ENCODE measurements at places on chromosomes 4 and X. TPM values are rescaled to one million over a fixed set of nuclear protein-coding genes. Genes with fewer than 3 reads are reported as not detected.

Gene PAK3
- not detected for total RNA-seq

Gene ETDB
- not detected for total RNA-seq

Gene TMSB15C
- total RNA-seq = not detected

DNA sequence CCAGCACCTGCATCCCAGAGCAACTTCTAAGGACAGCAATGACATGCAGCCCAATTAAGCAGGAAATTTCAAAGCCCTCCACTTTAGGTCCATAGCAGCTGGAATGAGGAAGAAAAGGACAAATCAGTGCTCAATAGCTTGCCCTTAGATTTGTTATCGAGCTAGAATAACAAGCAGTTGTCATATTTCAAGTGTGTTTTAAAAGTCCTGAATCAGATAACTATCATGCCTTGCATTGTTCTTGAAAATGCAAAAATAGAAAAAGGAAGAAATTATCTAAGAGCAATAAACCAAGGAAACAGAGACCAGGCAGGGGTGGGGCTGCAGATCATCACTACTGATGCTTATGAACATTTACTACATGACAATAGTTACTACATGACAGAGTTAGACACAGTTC lies 43.9 kb upstream of the KLF3 start:
- H3K36me3 ChIP-seq = no peaks in the 10 kb centered on the region
- H3K27ac ChIP-seq = no peak overlapping the region
- H3K27me3 ChIP-seq = no peaks in the 10 kb centered on the region
- DNase-seq = no peak

GRCh38 chr4:613126-613525 lies 12.2 kb upstream of the PDE6B start:
- H3K36me3 ChIP-seq = no peaks in the 10 kb centered on the region
- H3K4me3 ChIP-seq = no peak overlapping the region
- H3K27ac ChIP-seq = no peak overlapping the region
- H3K27me3 ChIP-seq = no peaks in the 10 kb centered on the region
- no peak for DNase-seq

DNA sequence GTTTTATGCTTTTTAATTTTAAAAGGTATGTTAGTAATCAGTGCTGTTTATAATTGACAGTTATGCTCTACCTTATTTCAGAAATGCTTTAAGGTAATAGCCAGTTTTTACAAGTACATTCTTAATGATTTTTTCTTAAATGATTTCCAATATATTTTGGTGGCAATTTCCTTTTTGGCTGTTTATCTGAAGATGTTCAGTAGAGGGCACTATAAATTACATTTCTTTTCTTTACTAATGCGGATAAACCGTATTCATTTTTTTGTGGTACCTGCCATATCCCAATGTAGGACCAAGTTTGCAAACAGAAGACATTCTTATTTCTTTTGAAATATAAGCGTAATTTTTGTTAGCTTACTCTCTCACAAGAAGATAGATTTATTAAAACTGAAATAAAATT lies 65.4 kb downstream of the CCKAR start:
- no peaks in the 10 kb centered on the region for H3K36me3 ChIP-seq
- DNase-seq = no peak
- no peaks in the 10 kb centered on the region for H3K4me1 ChIP-seq
- no peaks in the 10 kb centered on the region for H3K27me3 ChIP-seq

- H3K27ac ChIP-seq = no peak overlapping the region
- no peaks in the 10 kb centered on the region for H3K36me3 ChIP-seq
- DNase-seq = no peak
- H3K27me3 ChIP-seq = no peaks in the 10 kb centered on the region
- H3K4me1 ChIP-seq = no peaks in the 10 kb centered on the region
- H3K4me3 ChIP-seq = no peak overlapping the region
Observed at GRCh38 chr4:171710743-171711142, 102.5 kb upstream of the GALNTL6 start.

DNA sequence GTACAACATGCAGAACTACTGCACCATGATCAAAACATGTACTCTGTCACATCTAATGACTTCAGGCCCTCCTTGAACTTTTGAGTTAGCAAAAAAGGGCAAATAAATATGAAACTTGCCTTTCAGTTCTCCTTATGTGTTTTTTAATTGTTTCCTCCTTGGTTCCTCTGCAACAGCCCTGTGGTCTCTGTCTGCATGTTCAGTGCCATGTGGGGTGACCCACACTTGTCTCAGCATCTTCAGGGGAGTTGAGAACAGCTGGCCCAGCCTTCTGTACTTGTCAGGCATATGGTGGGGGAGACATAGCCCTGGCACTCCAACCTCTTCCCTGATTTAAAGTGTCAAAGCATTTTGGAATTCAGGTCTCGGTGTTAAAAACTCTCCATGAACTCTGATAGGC lies 188.0 kb upstream of the PGRMC2 start:
- no peaks in the 10 kb centered on the region for H3K4me1 ChIP-seq
- no peak for DNase-seq
- H3K4me3 ChIP-seq = no peak overlapping the region
- H3K27me3 ChIP-seq = no peaks in the 10 kb centered on the region
- H3K27ac ChIP-seq = no peak overlapping the region

DNA sequence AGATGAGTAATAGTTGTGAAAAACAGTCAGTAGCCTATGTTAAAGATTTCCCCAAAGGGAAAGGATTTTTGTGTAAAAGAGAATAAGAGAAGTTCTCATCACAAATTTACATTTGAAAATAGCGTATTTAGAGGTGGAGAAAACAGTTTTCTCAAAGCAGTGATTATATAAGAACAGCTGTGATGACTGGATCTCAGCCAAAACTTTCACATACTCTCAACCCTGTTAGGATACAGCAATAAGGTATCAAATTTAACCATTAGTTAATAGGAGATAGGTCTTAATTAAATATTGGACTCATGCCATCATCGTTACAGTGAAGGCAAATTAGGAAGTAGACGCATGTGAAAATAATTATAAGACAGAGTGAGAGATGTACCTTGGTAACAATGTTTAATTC lies 622.7 kb downstream of the PCDH18 start:
- H3K36me3 ChIP-seq = no peaks in the 10 kb centered on the region
- DNase-seq = no peak
- H3K4me3 ChIP-seq = no peak overlapping the region
- H3K27ac ChIP-seq = no peak overlapping the region

- no peak for DNase-seq
- no peaks in the 10 kb centered on the region for H3K27me3 ChIP-seq
- no peaks in the 10 kb centered on the region for H3K4me1 ChIP-seq
- no peak overlapping the region for H3K27ac ChIP-seq
- H3K36me3 ChIP-seq = no peaks in the 10 kb centered on the region
Observed at GRCh38 chr4:76363556-76364290, 57.2 kb downstream of the STBD1 start.

DNA sequence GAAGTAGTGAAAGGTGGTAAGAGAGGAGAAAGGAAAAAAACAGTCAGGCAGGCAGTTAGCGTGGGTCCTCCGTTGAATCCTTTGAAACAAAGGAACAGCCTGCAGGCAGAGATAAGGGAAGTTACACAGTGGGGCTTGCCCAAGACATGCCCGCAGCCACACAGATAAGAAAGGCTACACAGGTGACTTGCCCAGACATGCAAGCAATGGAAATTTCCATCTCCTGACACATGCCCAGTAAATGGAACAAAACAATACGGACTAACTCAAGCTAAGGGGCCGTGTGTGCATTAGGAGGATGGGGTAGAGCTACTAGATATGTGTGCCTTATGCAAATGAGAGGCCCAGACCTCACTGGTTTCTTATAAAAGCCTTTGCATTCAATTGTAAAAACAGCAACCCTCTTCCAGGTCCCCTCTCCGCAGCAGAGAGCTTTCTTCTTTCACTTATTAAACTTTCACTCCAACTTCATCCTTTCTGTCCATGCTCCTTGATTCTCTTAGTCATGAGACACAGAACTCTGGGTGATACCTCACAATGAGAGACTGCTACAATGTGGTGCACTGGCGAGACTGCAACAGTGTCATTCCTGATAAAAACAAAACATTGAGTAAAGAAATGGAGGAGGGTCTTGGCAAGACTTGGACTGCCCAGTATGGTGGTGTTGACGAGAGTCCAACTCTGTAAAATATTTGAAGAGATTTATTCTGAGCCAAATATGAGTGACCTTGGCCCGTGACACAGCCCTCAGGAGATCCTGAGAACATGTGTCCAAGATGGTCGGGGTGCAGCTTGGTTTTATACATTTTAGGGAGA lies 997.4 kb upstream of the PRKX start:
- no peaks in the 10 kb centered on the region for H3K36me3 ChIP-seq
- H3K4me3 ChIP-seq = no peak overlapping the region
- no peaks in the 10 kb centered on the region for H3K27me3 ChIP-seq

GRCh38 chr4:10684631-10685030 lies at the start of gene CLNK:
Gene CLNK (minus strand): TSS chr4:10684768. CDS start chr4:10667869, 16,899 bp downstream.
- H3K36me3 ChIP-seq = no peaks in the 10 kb centered on the region
- no peaks in the 10 kb centered on the region for H3K4me1 ChIP-seq
- no peak for DNase-seq
- H3K27ac ChIP-seq = no peak within 1 kb of the TSS
- no peaks in the 10 kb centered on the region for H3K27me3 ChIP-seq

GRCh38 chr4:185710487-185710995 lies 101.5 kb downstream of the SORBS2 start:
- H3K4me1 ChIP-seq = no peaks in the 10 kb centered on the region
- H3K36me3 ChIP-seq = no peaks in the 10 kb centered on the region
- peak overlapping the region; percentile 97 for H3K27ac ChIP-seq
- H3K4me3 ChIP-seq = no peak overlapping the region
- no peaks in the 10 kb centered on the region for H3K27me3 ChIP-seq

GRCh38 chr4:1408418-1408817 lies 2.2 kb upstream of the NKX1-1 start:
- H3K36me3 ChIP-seq = no peaks in the 10 kb centered on the region
- no peak overlapping the region for H3K27ac ChIP-seq
- no peaks in the 10 kb centered on the region for H3K4me1 ChIP-seq
- DNase-seq = peak; percentile 37

GRCh38 chr4:78650106-78651024 lies 98.8 kb downstream of the ANXA3 start:
- no peak for DNase-seq
- no peak overlapping the region for H3K4me3 ChIP-seq
- no peak overlapping the region for H3K27ac ChIP-seq
- peaks cover 5% of the 10 kb centered on the region for H3K4me1 ChIP-seq

GRCh38 chr4:24675721-24676389 lies 91.5 kb upstream of the DHX15 start:
- no peak for DNase-seq
- no peaks in the 10 kb centered on the region for H3K36me3 ChIP-seq
- H3K4me3 ChIP-seq = no peak overlapping the region
- no peaks in the 10 kb centered on the region for H3K4me1 ChIP-seq
- H3K27ac ChIP-seq = no peak overlapping the region
- H3K27me3 ChIP-seq = no peaks in the 10 kb centered on the region

Measured in right lobe of liver (tissue), 6 donors.